Fibroblast of skin of abdomen (primary cell): ENCODE measurements at places on chromosomes 5 and 9.
A peak's percentile ranks its signal among the peaks of the same experiment; 100 is the strongest.

DNA sequence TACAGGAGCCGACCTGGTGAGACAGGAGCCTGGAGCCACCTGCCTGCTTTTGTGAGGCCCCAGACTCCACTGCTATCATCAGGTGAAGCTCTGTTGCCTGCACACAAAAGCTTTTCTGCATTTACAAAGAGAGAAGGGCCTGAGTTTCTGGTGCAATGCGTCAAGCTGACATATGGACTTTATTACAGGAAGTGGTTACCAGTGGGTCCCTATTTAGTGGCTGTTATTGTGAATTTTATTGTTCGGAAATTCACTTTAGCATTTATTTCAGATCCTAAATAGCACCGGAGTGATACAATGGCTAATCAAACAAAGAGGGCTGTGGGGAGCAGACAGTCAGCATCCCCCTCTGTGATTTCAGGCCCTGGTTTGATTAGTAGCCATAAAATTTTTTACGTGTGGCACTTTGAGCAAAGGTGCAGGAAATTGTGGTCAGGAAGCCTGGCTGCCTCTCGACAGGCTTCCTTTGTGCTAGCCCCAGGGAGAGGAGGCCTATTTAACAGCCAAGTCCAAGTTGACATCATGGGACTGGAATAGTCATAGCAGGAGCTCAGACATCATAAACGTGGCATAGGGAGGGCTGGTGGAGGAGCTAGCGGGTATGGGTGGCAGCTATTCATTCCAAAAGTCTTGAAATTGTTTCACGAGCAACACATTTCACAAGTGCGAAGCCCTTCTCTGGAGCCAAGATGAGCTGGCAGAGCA lies 8.4 kb downstream of the TGFBI start:
- peak; percentile 77 for DNase-seq

- DNase-seq, result no peak
These were observed 27.7 kb upstream of the GGTA1 start for GRCh38 chr9:121527371-121527770.

GRCh38 chr5:100668511-100668910 lies 133.3 kb downstream of the FAM174A start:
- DNase-seq, result peak; percentile 33

GRCh38 chr5:17234374-17234773 lies 16.9 kb downstream of the BASP1 start:
- DNase-seq, result no peak

DNA sequence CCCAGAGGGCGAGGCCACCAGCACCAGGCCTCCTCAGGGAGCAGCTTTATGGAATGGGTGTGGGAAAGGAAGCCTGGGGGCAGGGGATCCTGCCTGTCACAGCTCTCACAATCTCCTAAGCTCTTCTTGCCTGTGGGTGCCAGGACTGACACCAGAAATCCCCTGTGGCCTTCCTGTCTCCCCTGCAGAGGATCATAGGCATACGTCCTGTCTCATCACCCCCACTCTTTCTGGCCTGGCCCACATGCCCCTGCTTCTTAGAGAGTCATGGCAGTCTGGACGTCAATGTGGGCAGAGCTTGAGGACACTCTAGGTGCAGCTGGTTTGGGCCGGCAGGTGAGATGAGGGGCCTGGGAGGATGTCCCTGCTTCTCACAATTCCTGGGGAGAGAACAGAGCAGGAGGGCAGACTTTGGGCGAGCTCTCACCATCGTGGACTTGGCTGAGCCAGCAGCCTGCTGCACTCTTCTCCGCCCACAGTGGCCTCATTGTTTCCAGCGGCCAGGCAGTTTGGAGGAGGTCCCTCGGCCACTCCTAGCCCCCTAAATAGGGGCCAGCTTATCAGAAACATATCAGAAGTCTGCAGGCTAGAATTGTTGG lies 67.3 kb upstream of the ZFR start:
- no peak for DNase-seq

DNA sequence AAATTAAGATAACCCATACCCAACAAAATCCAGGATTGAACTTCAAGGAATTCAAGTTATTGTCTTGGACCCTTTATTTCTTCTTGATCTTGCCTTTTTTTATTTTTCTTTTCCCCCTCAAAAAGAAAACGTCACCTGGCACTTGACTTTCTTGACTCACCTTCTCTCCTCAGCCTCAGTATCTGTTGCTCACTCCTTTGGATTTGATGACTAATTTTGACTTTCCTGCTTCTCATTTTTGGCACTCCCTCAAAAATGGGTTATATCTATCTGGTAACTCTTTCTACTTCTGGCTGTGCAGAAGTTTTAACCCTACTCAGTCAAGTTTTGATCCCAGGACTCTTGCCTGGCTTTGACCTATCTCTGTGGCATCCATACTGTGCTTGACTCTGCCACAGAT lies 66.6 kb upstream of the SPATA31D4 start:
- DNase-seq, result peak; percentile 78

DNA sequence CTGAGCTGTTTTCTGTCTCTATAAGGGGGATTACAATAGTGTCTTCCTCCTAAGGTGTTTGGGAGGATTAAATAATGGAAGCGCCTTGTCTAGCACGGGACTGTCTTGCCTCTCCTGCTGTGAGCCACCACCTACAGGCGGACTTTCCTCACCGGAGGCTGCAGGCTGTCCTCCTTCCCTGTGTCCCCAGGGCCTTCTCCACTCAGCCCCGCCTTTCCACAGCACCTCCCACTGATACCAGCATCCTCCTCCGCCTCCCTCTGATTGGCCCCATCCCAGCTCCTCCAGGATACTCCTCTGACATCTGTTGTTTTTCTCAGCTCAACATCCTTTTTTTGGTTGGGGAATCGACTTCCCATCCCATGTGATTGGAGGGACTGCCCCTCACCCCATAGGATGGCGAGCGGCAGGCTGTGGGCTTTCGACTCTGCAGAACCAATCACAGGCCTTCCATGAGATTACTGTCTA lies 851 bp upstream of the ZDHHC12 start:
- DNase-seq, result peak; percentile 69

GRCh38 chr5:10994091-10994986 lies 233.3 kb upstream of the DAP start:
- no peak for DNase-seq

GRCh38 chr9:88015606-88016005 lies 41.3 kb upstream of the CDK20 start:
- no peak for DNase-seq

GRCh38 chr9:18890372-18890771 lies 142.6 kb downstream of the SAXO1 start:
- peak; percentile 79 for DNase-seq

GRCh38 chr9:131748411-131748955 lies 8.6 kb upstream of the RAPGEF1 start:
- DNase-seq, result no peak

- DNase-seq, result no peak
These were observed 4.0 kb downstream of the ANKRD55 start for GRCh38 chr5:56229111-56229510.

- DNase-seq, result no peak
These were observed 154.3 kb downstream of the PALM2AKAP2 start for GRCh38 chr9:109934136-109934856.

DNA sequence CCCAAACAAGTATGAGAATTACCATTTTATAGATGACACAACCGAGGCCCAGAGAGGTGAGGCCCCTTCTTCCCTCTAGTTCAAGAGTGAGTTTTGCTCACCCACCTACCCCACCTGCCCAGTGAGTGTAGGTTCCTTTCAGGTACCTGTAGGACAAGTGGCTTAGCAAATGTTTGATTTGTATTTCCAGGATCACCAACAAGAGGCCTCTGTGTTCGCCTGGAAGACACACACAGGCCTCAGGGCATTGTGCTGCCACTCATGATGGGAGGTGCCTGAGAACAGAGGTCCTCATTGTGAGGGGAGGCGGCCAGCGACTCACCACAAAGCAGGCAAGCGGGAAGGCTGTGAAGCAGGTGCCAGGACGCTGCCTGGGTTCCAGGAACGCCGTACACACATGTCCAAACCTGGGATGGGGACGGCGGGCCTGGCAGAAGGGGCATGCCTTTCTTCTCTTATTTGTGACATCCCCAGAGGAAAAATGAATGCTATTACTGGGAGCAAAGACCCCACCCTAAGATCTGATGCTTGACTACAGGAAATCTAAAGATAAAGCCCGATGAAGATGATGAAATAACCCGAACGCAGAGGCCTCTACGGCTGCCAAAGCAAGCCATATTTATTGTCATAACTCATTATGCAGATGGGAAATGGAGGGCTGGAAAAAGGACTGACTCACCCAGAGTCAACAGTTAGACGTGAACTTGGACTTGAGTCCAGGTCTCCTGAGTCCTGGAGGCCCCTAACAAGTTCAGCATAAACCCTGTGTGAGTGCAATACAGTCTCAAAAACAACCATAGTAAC lies 60.2 kb upstream of the SLC25A51 start:
- DNase-seq, result peak; percentile 94

- DNase-seq, result no peak
These were observed 412.1 kb upstream of the CDH10 start for GRCh38 chr5:25056836-25057235.

DNA sequence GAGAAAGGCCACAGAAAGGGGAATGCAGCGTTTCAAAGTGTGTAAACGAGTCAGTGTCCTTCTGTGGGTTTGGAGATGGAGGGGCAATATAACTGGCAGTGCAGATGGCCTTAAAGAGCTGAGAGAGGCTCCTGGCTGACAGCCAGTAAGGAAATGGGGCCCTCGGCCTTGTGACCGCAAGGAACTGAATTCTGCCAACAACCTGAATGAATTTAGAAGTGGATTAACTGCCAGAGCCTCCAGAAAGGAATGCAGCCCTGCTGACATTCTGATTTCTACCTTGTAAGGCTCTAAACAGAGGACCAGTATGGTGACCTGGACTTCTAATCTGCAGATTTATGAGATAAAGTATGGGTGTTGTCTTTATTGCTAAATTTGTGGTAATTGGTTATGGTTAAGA lies 17.5 kb upstream of the NREP start:
- DNase-seq, result peak; percentile 87

DNA sequence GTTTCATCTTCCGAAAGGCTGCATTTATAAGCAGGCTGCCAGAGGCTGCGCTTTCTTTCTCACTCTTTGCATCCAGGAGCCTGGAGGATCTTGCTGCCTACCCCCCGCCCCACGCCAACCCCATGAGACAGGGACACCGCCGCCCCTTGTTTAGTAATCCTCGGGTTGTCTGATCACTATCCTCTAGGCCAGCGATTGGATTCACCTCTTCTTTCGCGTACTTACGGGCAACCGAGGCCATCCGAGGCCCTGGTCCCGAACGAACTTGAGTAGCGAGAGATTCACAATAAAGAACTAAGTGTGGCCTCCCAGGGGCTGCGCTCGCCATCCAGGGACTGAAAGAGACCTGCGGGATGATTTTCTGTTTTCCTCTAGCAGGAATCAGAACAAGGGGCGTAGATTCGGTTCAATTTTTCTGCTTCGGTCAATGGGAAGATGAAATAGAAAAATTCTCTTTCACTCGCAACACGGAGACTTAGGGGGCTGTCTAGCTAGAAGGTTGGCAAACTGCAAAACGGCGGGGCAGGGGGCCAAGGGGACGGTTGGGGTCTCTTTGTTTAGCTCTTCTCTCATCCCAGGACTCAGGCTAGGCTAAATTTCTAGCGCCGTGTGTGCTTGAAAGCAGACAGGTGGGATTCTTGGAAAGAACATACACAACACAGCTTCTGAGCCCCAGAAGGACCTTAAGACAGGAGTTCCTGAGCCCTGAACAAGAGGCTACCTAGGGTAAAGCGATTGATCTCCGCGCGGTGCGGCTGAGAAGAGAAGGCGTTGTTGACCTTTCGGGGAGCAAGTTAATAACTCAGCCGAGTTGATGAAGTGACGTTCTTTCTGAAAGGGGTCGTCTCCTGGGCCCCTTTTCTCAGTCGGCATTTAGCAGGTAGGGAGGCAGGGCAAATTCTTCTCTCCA lies 5.8 kb upstream of the ISL1 start:
- no peak for DNase-seq

GRCh38 chr9:38437193-38437823 lies 13.1 kb upstream of the IGFBPL1 start:
- DNase-seq, result peak; percentile 69

DNA sequence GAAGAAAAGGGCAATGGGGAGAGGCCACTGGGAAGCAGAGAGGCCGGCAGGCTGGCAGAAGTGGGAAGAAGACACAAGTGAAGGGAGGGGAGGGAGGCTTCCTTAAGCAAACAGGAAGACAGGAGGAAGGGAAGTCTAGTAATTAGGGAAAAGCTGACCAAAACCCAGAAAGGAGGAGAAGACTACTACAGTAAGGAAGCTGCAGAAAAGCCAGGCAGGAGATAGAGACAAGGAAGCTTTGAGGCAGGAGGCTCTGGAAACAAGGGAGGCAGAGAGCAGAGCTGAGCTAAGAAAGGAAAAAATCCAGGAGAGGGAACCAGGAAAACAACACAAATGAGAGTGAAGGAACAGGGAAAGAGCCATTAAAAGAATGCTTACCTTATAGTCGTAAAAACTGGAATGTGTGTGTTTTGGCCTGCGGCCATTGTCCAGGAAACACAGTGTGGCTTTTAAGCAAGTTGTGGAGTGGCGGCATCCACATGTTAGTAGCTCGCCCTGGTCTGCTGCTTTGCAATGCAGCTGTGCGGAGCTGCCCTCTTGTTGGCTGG lies 317.1 kb upstream of the CLINT1 start:
- no peak for DNase-seq

GRCh38 chr5:173394701-173395100 lies 66.5 kb upstream of the STC2 start:
- no peak for DNase-seq

DNA sequence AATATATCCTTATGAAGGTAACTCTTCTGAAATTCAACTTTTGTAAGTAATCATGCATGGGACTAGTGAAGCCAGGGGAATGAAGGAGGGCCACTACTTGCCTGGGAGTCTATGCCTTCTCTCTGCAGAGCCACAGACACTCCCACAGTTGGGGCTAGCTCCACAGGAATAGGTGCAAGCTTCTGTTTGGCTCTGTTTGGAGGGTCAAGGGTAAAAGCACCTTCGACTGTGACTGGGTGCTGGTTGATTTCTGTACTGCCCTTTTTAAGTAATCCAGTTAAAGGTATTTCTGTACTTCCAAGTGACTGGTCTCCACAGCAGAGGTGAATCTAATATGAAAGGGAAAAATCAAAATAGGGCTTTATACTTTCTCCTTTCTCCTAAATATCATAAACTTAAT lies 32.2 kb downstream of the CEP120 start:
- no peak for DNase-seq

DNA sequence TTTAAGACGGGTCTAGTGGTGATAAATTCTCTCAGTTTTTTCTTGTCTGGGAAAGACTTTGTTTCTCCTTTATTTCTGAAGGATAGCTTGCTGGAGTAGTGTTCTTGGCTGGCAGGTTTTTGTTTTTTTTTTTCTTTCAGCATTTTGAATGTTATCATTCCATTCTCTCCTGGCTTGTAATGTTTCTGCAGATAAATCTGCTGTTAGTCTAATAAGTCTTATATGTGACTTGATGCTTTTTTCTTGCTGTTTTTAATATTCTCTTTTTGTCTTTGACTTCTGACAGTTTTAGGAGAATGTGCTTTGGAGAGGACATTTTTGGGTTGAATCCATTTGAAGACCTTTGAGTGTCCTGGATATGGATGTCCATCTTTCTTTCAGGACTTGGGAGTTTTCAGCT lies 16.0 kb downstream of the HSD17B4 start:
- DNase-seq, result no peak

DNA sequence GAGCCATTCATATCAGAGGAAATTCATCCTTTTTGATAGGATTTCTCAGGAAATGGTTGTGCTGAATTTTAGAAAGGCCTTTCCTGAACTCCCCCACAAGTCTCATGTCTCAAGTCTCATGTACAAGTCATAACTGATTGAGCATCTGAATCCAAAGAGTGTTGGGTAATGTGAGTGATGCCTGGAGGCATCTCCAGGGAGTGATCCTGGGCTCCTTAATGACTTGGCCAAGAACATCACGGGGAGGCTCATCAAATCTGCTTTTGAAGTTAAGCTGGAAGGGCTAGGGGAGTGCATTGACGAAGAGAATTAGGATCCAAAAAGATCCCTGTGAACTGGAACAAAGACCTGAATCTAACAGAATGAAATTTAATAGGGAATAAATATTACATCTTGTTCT lies 79.2 kb downstream of the MAST4 start:
- no peak for DNase-seq
